ENCODE measurements at places on chromosomes 5 and 9.
A peak's percentile ranks its signal among the peaks of the same experiment; 100 is the strongest.

DNA sequence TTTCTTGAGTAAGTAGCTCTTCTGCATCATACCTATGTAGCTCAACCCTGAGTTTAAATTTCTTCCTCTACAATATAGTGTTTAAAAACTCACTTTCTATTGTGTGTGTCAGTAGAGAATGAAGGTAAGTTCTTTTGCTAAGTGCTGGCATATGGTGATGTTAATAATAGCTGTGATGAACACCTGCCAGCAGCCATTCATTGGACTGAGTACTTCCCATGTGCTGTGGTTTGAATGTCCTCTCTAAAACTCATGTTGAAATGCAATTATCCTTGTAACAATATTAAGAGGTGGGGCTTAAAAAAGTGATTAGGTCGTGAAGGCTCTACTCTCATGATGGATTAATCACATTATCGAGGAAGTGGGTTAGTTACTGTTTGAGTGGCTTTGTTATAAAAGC, 645.2 kb upstream of the RGMB start:
- H3K27me3 ChIP-seq, result no peaks in the 10 kb centered on the region
- H3K36me3 ChIP-seq, result no peaks in the 10 kb centered on the region
- H3K4me3 ChIP-seq, result no peak overlapping the region
- no peak overlapping the region for H3K27ac ChIP-seq
- no peaks in the 10 kb centered on the region for H3K4me1 ChIP-seq

- H3K4me3 ChIP-seq, result peak within 1 kb of the TSS; percentile 92
- H3K27me3 ChIP-seq, result no peaks in the 10 kb centered on the region
- H3K36me3 ChIP-seq, result no peaks in the 10 kb centered on the region
- peak; percentile 20 for DNase-seq
- H3K4me1 ChIP-seq, result peaks cover 5% of the 10 kb centered on the region
These were observed at the start of gene ABCA2 for GRCh38 chr9:137027369-137028262. TSS of gene ABCA2 (minus strand) at chr9:137028237. CDS start at chr9:137028140, 97 bp downstream.

GRCh38 chr5:126780165-126780827, 3.4 kb downstream of the LMNB1 start:
- no peak overlapping the region for H3K27ac ChIP-seq
- H3K4me1 ChIP-seq, result peaks cover 5% of the 10 kb centered on the region
- H3K36me3 ChIP-seq, result no peaks in the 10 kb centered on the region
- H3K4me3 ChIP-seq, result no peak overlapping the region

DNA sequence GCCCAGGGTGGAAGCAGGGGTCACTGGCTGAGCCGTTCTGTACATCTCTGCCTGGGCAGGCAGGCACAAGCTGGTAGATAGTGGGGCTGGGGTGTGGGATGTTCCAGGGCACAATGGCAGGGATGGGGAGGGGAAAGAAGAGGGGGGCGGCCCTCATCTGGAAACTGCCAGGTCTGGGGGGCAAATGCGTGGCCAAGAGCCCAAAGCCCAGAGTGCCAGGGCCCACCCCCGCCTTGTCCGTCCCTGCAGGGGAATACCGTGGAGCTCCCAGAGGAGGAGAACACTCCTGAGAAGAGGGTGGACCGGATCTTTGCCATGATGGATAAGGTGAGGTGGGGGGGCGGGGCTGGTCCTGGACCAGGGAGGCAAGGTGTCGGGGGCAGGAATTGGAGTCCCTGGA, 42.7 kb upstream of the HMCN2 start:
- no peak overlapping the region for H3K4me3 ChIP-seq
- peaks cover 11% of the 10 kb centered on the region for H3K4me1 ChIP-seq
- no peak overlapping the region for H3K27ac ChIP-seq
- no peak for DNase-seq
- H3K36me3 ChIP-seq, result peaks cover 9% of the 10 kb centered on the region

DNA sequence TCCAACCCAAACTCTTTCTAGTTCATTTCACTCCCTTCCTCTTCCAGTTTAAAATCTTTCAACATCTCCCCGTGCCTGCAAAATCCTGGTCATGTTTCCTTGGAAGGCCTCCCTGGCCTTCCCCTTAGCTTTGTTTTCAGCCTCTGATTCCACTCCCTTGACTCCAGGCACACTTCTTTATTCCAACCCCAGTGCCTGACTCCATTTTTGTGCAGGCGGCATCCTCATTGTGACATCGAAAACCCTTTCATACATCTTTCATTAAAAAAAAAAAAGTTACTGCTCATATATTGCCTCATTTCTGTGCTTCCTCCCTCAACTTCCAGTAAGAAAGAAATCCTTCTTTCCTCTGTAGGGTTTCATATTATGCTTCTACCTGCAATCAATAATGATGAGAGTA, 7.1 kb upstream of the TNFSF8 start:
- peaks cover 67% of the 10 kb centered on the region for H3K27me3 ChIP-seq
- H3K36me3 ChIP-seq, result no peaks in the 10 kb centered on the region
- no peak overlapping the region for H3K4me3 ChIP-seq
- no peaks in the 10 kb centered on the region for H3K4me1 ChIP-seq
- no peak overlapping the region for H3K27ac ChIP-seq
- DNase-seq, result no peak

DNA sequence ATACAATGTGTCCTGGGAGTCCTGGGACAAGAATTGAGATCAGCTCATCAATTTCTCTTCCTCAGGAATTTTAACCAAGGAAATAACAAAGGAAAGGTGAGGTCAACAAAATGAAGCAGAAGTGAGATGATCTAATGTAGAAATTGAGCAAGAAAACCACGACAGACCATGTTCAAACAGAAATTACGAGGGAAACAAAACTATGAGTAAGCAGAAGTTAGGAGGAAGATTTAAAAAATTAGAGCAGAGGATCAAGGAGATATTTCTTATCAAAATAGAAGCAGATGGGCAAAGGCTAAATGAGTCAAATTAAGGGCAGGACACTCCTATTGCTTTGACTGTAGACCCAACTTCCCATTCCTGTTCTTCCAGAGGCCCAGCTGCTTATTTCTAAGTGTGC, 97.4 kb downstream of the HINT1 start:
- no peaks in the 10 kb centered on the region for H3K27me3 ChIP-seq
- no peak overlapping the region for H3K27ac ChIP-seq
- DNase-seq, result no peak
- no peak overlapping the region for H3K4me3 ChIP-seq

- no peaks in the 10 kb centered on the region for H3K36me3 ChIP-seq
- H3K27me3 ChIP-seq, result no peaks in the 10 kb centered on the region
- no peak overlapping the region for H3K4me3 ChIP-seq
- no peak for DNase-seq
- H3K4me1 ChIP-seq, result no peaks in the 10 kb centered on the region
- H3K27ac ChIP-seq, result no peak overlapping the region
These were observed 15.4 kb upstream of the QSOX2 start for GRCh38 chr9:136260936-136261472.

GRCh38 chr9:12933957-12934356, 159.1 kb downstream of the LURAP1L start:
- H3K36me3 ChIP-seq, result no peaks in the 10 kb centered on the region
- H3K27me3 ChIP-seq, result no peaks in the 10 kb centered on the region
- no peak for DNase-seq
- H3K4me1 ChIP-seq, result no peaks in the 10 kb centered on the region
- no peak overlapping the region for H3K4me3 ChIP-seq

DNA sequence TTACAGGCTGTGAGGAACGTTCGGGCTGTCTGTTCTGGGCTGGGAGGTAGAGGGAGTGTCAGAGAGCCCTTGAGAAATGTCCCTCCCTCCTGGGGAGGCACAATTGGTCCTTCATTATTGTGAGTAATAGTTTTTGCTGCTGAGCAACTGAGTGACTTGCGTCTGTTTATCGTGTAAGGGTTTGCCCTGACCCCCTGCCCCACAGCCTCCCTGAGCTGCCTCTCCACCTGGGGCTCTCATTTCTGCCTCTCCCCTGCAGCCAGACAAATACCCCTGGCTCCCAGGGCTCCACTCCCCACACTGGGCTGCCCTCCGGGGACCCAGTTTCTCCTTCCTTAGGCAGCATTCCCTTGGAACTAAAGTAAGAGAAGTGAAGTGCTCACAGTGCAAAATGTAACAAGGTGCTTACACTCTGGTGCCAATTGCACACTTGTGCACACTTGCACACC, 174.9 kb upstream of the MVB12B start:
- no peaks in the 10 kb centered on the region for H3K27me3 ChIP-seq
- peaks cover 6% of the 10 kb centered on the region for H3K4me1 ChIP-seq
- no peak overlapping the region for H3K27ac ChIP-seq
- no peaks in the 10 kb centered on the region for H3K36me3 ChIP-seq

DNA sequence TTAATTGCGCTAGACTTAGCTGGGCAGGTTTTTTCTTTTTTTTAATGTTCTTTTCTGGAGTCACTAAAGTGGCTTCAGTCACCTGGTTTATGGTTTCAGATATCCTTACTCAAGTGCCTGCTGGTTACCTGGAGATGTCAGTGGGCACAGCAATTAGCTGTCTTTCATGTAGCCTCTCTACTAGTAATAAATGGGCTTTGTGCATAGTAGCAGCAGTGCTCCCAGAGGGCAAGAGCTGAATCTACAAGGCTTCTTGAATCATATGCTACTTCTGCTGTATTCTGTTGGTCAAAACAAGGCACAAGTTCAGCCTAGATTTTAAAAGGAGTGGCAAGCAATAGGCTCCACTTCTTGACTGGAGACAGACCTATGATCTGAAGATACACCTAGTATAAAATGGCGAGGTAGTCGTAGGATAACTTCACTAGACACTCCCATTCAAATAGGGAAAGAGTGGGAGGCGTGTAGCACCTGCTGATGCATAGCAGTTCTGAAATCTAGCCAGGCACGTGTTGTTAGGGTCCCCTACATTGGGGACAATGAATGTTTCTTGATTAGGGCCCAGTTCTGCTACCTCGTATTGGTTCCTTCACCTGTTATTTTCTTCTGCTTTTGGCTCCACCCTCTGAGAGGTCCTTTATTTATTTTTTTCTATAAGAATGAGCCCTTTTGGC, 7.0 kb downstream of the SCAMP1 start:
- H3K27ac ChIP-seq, result no peak overlapping the region
- H3K4me1 ChIP-seq, result peaks cover 4% of the 10 kb centered on the region
- H3K27me3 ChIP-seq, result no peaks in the 10 kb centered on the region
- no peaks in the 10 kb centered on the region for H3K36me3 ChIP-seq

DNA sequence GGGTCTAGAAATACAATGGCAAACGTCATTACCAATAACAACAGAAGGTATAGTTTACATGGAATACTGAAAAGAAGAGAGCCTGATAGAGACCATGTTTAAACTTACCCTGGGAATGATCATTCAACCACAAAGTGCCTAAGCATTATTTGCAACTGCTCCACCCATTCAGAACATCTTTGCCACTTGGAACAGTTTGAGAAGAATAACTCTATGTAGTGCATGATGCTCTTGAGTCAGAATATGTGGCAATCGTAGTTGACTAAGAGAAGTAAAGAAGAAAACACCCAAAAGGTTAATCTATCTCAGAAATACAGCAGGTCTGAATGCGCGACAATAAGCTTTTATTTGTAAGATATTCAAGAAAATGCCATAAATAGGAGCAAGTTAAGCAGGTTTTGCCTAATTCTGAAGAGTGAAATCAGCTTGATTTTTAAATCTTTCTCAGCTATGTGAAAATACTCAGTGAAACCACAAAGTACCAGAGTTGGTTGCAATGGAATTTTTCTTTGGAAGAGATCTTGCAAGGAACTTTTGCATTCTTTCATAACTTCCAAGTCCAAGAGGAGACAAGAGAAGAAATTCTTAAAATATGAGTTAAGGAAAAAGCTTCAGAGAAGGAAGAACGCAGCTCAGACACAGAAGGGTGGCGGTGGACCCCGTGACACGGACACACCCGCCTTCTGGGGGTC, 64.3 kb downstream of the HABP4 start:
- no peaks in the 10 kb centered on the region for H3K27me3 ChIP-seq
- peaks cover 9% of the 10 kb centered on the region for H3K4me1 ChIP-seq
- peaks cover 8% of the 10 kb centered on the region for H3K36me3 ChIP-seq
- peak overlapping the region; percentile 25 for H3K27ac ChIP-seq

DNA sequence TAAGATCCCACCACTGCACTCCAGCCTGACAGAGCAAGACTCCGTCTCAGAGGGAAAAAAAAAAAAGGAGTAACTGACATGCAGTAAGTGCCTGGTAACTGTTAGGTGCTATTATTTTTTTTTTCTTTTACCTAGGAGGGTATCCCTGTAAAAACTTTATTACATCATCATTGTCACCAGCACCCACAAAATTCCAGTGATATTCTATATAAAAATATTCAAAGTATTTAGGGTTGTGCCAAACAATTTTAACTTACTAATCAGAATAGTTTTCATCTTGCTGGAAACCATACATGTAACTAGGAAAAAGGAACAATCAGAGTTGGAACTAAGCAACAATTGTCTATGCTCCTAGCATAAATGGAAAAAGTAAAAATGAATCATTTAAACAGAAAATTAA, 112.4 kb downstream of the SSBP2 start:
- no peak overlapping the region for H3K27ac ChIP-seq
- H3K36me3 ChIP-seq, result peaks cover 5% of the 10 kb centered on the region
- no peak overlapping the region for H3K4me3 ChIP-seq
- H3K27me3 ChIP-seq, result no peaks in the 10 kb centered on the region

DNA sequence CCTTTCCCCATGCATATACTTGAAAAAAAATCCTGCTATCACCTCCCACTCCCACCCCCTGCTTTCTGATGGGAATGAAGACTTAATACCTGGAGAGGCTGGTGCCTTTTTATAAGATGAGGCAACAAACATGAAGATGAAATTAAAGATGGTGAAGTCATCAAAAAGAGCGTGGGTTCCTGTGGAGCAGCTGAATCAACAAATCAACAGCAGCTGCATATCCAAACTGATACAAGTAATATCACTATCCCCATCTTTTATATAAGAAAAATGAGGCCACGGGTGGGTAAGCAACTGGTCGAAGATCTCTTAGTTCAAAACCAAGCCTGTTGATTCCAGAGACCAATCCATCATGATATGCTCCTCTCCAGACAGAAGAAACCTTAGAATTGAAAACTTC, 268.5 kb downstream of the ENC1 start:
- H3K27ac ChIP-seq, result no peak overlapping the region
- H3K4me1 ChIP-seq, result no peaks in the 10 kb centered on the region
- H3K4me3 ChIP-seq, result no peak overlapping the region
- no peak for DNase-seq
- H3K27me3 ChIP-seq, result no peaks in the 10 kb centered on the region

DNA sequence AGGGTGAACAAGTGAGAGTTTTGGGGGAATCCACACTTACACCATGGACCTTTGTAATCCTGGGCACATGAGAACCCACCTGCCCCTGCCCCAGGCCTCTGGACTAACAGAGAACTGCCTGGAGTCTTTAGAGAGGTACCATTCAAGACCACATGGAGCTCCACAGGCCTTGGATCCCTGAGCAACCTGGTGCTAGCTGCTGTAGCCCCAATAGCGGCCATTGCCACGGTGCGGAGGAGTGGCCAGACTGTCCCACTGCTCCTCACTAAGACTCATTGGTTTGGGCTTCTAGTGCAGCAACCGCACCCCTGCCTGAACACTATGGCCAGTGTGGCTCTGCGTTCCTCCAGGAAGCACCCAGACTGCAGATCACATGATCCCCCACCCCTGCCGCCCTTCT, 45.8 kb downstream of the OSMR start:
- H3K36me3 ChIP-seq, result no peaks in the 10 kb centered on the region
- no peak overlapping the region for H3K4me3 ChIP-seq
- H3K27ac ChIP-seq, result no peak overlapping the region
- DNase-seq, result no peak
